ENCODE measurements at places on chromosomes 5 and 9.
A peak's percentile ranks its signal among the peaks of the same experiment; 100 is the strongest.

GRCh38 chr5:23208959-23209431 is 298.4 kb upstream of the PRDM9 start:
- DNase-seq = no peak

DNA sequence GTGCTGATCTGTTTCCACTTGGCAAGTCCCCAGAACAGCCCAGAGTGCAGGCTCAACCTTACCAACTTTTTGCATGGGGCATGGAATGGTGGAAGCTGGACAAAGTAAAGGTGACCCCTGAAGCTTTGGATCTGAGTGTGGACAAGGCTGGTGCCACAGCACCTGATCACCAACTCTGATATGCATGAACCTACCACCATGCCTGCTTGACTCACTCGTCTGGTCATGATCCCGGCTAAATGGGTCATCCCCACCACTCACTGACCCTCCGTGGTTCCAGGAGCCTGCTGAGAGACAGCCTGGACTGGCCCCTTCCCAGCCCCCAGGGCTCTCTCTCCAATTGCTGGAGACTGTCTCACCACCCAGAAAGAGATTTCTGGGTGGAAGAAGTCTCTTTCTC is 14.4 kb upstream of the SLC22A4 start:
- DNase-seq = no peak

GRCh38 chr5:74406844-74407243 is 233.7 kb downstream of the ENC1 start:
- no peak for DNase-seq

DNA sequence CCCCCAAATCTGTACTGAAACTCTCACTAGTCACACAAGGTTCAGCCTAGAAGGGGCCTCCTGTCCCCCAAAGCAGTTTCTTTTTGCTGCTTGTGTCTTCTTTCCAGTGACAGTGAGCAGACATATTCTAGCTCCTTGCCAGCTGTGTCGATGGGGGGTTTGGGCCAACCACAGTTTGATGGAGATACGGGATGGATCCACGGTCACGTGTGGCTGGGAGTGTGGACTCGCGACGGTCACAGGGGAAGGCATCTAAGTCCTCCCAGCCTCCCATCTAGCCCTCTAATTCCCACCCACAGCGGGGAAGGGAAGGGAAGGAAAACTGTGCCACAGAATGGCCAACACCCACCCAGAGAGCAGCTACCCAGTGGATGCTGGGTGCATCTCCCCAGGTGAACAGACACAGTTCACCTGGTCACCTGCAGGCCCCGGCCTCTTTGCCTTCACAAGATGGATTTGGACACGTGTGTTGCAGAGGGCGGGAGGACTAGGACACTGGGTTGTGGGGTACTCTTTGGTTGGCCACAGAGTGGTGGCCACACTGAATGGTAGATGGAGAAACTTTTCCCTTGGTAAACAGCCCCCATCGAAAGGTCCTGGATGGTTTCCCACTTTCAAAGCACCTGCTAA is 54.4 kb downstream of the CRB2 start:
- DNase-seq = no peak

DNA sequence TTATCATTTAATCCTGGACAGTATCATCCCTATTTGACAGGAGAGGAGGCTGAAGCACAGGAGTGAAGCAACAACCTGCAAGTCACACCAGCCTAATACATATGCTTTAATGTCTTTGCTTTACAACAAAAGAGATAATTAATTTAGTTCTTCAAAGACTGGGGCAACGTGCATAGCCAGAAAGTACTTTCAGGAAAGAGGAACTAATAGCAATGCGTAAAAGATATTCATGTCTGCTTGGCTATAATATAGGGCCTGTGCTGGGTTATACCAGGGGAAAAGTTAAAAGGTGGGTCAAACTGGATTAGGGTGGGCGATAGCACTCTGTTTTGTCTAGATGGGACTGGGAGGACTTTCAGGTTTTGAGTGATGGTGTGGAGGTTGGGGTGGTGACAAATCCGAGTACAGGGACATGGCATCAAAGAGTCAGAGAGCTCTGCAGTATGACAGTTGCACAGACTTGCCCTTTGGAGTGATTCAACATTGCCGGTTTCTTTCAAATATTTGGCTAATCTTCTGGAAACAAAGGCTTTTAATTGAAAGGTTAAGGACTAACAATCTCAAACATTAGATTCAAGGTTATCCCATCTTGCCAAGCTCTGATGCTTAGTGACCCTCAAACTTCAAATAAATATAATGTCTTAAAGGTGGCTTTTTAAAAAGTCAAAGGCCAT is 11.9 kb downstream of the DAB2 start:
- DNase-seq = no peak

- DNase-seq = peak; percentile 41
Observed at GRCh38 chr5:66814146-66814991, 218.2 kb downstream of the MAST4 start.

DNA sequence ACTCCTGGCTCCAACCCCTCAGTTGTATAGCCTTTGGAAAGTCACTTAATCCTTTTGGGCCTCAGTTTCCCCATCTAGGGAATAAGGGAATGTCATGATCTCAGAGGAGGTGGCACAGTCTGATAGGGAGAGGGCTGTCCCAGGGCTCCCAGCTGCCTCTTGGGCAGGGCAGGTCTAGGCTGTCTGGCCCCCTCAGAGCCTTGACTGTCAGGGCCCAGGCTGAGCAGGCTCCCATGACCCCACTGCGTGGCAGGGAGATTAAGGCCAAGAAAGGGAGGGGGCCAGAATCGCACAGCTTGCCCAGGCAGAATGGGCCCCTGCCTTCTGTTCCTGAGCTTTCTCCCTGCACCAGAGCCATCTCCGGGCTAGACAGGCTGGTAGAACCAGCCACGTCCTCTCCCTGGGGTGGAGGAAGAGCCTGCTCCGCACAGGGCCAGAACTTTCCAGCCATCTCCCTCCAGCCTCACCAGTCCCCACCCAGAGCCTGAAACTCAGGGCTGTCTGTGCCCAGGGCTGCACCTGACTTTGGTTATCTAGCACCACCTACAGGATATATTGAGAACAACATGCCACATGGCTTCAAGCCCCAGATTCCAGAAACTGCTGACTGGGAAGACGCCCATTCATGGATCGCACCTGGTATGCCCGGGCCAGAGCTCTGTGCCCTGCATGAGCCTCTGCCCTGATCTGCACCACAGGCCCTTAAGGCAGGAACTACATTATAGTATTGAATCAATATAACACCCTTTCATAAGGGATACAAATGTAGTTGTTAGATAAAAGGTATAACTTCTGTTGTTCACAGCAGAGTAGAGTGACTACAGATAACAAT is 32.1 kb downstream of the NAIF1 start:
- peak; percentile 60 for DNase-seq

GRCh38 chr9:128276574-128277270 is 646 bp downstream of the SWI5 start:
- peak; percentile 18 for DNase-seq

GRCh38 chr9:126588491-126589168 is 25.1 kb upstream of the LMX1B start:
- no peak for DNase-seq

DNA sequence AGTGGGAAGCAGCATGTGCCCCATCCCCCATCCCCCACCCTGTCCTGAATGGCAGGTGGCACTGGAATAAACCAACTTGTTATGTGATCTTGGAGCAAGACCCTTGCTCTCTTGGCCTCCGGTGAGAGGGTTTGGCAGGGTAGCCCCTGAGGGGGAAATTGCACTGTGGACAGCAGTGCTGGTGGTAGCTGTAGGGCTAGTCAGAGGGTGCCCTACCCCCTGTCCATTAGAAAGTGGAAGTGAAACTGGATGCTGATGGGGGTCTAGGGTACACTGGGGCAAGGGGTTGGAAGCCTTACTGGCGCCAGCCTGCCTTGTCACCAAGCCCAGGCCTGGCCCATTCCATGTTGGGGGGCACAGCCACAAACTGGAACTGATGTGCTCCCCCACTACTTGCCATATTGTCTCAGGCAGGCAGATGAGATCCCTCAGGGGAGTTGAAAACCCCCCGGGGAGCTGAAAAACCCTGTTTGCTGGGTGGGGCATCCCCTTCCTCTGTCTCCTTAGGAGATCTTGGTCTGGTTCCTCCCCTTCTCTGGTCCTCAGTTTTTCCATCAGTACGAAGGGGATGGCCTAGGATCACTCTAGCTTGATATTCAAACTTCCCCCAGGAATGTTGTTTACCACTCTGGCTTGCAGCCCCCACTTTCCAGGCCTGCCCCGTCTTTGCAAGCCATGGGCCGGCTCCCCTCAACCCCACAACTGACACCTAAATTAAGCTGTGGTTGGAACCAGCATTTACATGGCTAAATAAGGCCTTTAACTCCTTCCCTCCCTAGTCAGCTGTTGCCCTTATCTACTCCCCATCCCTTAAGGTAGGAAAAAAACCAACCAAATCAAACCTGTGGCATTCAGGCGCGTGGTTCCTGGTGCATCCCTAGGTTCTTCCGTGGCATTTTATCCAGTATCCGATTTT is 14.4 kb upstream of the SYNPO start:
- DNase-seq = peak; percentile 20

DNA sequence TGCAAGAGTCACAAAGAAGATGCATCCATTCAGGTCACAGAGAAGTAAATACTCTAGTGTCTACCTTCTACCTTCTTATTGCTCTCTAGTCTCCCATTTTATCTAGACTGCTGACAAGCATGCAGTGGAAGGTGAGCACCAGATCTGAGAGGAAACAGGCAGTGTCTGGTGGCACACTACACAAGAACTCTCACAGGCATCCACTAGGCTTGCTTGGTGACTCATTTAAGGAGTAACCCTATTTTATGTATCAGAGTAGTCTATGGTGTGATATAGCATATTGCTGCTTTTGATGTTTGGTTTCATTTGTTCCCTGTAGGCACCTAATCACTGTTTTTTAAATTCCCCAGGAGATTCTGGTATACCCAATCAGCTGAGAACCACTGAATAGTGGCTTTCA is 1.6 kb upstream of the THBS4 start:
- no peak for DNase-seq

GRCh38 chr9:35909274-35909673 is at the start of gene SPAAR:
Gene SPAAR (plus strand): TSS chr9:35909490. CDS start chr9:35910464, 974 bp downstream.
- no peak for DNase-seq

Data from activated naive CD8-positive, alpha-beta T cell treated with anti-CD3 and anti-CD28 coated beads, Interleukin-2, amount 50 U/mL, for 24 hours (primary cell).